Breast epithelium (tissue), 4 donors: ENCODE measurements at places on chromosomes 7 and 10. TPM values are rescaled to one million over a fixed set of nuclear protein-coding genes. Genes with fewer than 3 reads are reported as not detected.

- DNase-seq: no peak
Observed at GRCh38 chr7:120949998-120950538, 509 bp upstream of the ING3 start.

GRCh38 chr10:54745436-54745835 is 55.6 kb downstream of the PCDH15 start:
- DNase-seq: no peak

GRCh38 chr7:98137134-98137825 is 30.6 kb downstream of the LMTK2 start:
- no peak for DNase-seq

DNA sequence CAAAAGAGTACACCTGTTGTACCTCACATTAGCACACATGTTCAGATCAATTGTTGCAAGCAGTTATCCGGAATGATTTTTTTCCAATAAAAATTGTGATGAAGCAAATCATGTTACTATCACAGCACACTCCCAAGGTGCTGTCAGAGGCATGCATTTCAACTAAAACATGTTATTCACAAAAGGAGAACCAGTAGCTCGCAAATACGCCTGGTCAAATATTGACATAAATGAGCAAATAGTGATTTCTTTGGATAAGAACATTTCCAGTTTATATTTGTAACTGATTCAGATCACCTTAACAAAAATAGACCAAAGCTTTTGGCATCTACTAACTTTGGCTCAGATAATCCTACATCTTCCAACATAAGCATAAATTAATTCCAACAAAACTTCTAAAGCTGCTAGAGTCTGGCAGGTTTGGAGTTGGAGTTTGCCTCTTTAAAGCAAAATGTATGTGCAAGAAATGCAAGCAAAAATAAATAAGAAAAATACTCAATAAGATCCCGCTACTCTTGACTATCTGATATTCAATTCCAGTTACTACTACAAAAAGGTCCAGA is 208.0 kb downstream of the SFMBT2 start:
- DNase-seq: no peak

DNA sequence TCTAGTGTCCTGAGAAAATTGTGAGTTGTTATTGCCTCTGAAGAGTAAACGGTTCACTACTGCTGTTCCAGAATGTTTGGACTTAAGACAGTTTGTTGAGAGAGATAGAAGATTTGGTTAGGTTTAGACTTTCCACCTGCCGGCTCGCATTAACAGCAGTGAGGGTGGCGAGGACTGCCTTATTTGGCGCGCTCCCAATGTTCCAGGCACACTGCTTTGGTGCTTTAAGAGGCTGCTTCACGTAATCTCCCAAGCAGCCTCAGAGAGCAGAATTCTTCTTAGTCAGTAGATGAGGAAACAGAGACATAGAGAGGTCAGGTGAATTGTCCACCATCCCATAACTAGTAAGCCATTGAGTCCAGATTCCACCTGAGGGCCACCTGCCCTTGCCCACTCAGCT is 41.1 kb downstream of the GLRX3 start:
- DNase-seq: no peak

The MAGI2 gene
- total RNA-seq: 9.8 TPM

The DDC gene
- not detected for total RNA-seq

The ECHS1 gene
- total RNA-seq: 84.2 TPM

The OPTN gene
- 43.9 TPM for total RNA-seq

The PPP1R3A gene
- not detected for total RNA-seq

The FAM221A gene
- total RNA-seq: 12.2 TPM

The RAB19 gene
- not detected for total RNA-seq
